ENCODE measurements at places on chromosomes 7 and 10.
A peak's percentile ranks its signal among the peaks of the same experiment; 100 is the strongest.

DNA sequence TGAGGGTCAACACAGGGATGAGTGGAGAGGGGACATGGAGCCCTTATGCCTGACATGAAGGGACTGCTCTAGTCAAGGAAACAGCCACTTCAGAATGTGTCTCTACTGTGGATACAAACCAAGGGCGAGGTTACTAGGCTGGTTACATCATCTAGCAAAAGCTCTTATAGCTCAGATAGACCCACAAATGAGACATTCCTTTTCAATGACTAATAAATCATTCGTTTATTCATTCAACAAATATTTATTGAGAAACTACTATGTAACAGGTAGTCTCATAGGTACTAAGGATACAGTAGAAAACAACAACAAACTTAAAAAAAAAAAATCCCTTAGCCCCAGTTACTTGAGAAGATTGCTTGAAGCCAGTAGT lies 219.5 kb downstream of the KIAA1217 start:
- H3K27ac ChIP-seq, result no peak overlapping the region
- no peaks in the 10 kb centered on the region for H3K36me3 ChIP-seq
- H3K4me3 ChIP-seq, result no peak overlapping the region
- DNase-seq, result no peak

- H3K4me1 ChIP-seq, result peaks cover 5% of the 10 kb centered on the region
- no peaks in the 10 kb centered on the region for H3K36me3 ChIP-seq
- DNase-seq, result no peak
- H3K4me3 ChIP-seq, result peak overlapping the region; percentile 3
- H3K27me3 ChIP-seq, result no peaks in the 10 kb centered on the region
- H3K27ac ChIP-seq, result no peak overlapping the region
Observed at GRCh38 chr10:112532189-112532588, 85.2 kb downstream of the VTI1A start.

- H3K36me3 ChIP-seq, result no peaks in the 10 kb centered on the region
- DNase-seq, result peak; percentile 57
- H3K27ac ChIP-seq, result peak within 1 kb of the TSS; percentile 89
- no peaks in the 10 kb centered on the region for H3K27me3 ChIP-seq
- peaks cover 31% of the 10 kb centered on the region for H3K4me1 ChIP-seq
Observed at GRCh38 chr7:43906331-43907010, at the start of gene URGCP. Gene URGCP, minus strand, starts transcription at chr7:43906596. Its CDS starts 21 bp downstream, at chr7:43906575.

DNA sequence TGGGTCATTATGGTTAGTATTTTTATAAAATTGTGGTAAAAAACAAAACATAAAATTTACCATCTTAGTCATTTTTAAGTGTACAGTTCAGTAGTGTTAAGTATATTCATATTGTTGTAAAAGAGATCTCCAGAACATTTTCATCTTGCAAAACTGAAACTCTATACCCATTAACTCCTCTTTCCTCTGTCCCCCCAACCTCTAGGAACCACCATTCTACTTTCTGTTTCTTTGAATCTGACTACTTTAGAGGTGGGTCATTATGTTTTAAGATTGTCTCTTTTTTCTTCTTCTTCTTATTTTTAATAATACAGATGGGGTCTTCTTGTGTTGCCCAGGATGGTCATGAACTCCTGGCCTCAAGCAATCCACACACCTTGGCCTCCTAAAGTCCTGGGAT lies 84.1 kb downstream of the DOCK4 start:
- DNase-seq, result no peak
- no peak overlapping the region for H3K4me3 ChIP-seq
- no peak overlapping the region for H3K27ac ChIP-seq
- no peaks in the 10 kb centered on the region for H3K36me3 ChIP-seq

DNA sequence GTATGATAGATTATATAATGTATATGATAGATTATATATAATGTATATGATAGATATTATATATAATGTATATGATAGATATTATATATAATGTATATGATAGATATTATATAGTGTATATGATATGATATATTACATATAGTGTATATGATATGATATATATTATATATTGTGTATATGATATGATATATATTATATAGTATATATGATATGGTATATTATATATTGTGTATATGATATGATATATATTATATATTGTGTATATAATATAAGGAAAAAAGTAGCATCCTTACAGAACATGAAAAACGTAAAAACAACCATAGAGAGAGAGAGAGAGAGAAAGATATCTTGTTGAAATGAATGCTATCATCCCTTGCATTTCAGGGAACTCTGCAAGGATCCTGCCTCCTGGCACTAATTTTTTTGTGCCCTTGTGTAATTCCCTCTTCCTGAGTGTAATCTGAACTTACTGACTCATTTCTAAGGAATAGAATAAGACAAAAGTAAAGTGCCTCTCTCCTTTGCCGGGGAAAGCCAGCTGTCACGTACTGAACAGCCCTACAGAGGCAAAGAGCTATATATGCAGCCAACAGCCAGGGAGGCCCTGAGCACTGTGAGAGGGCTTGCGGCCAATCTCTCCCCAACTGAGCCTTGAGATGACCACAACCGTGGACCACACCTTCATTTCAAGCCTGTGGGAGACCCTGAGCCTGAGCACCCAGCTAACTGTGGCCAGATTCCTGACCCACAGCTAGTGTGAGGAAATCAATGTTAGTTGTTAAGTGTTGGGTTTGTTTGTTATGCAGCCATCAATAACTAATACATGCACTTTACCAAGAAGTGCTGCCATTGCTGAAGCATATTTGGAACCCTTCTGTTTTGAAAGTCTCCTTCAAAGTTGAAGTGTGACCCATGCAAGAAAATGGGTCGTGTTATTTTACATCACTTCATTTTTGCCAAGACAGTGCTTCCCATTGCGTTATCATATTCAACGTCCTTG lies 61.1 kb upstream of the EZH2 start:
- H3K4me1 ChIP-seq, result peaks cover 5% of the 10 kb centered on the region
- no peak overlapping the region for H3K27ac ChIP-seq
- no peaks in the 10 kb centered on the region for H3K36me3 ChIP-seq
- no peak overlapping the region for H3K4me3 ChIP-seq
- H3K27me3 ChIP-seq, result no peaks in the 10 kb centered on the region

DNA sequence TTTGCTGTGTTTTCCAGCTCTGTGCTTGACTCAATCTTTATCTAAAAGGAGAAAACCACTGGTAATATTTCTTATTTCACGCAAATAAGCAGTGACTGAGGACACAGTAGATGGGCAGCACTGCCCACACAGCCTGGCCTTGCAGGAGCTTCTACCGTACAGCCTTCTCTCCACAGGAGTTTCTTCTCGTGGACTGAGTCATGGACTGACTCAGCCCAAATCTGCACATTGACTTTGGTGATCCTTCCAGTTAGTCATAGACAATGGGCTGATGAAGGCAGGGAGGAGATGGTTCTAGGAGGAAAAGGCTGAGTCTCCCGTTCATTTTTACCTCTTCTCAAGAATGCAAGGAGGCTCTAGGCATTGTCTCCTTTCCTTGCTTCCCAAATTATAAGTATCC lies 200.7 kb downstream of the RAPGEF5 start:
- no peaks in the 10 kb centered on the region for H3K27me3 ChIP-seq
- no peak for DNase-seq
- no peaks in the 10 kb centered on the region for H3K4me1 ChIP-seq
- no peak overlapping the region for H3K4me3 ChIP-seq
- peaks cover 5% of the 10 kb centered on the region for H3K36me3 ChIP-seq
- H3K27ac ChIP-seq, result no peak overlapping the region

DNA sequence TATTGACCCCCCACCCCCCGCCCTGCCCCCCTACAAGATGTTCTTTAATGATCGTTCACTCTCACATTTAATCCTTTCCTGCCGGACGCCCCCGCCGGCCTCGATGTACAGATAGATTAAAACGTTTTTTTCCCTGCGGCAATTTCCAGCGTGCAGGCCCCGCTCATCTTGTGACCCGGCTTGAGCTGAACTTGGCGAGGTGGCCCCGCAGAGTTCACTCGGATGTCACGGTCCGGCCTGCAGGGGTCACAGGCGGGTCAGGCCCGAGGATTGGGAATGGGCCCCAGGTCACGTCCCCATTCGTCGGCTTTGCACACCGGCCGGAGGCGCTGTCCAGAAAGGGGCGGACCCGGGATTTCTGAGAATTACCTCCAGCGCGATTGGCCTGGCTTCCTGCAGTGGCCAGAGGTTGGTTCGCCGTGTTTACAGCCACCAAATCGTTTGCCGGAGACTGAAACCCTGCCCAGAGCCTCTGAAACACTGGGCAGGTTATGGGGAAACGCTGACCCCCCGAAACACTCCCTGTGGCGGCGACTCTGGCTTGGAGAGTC lies 1.9 kb upstream of the CYP26A1 start:
- H3K4me3 ChIP-seq, result peak overlapping the region; percentile 16
- no peak overlapping the region for H3K27ac ChIP-seq
- H3K4me1 ChIP-seq, result peaks cover 17% of the 10 kb centered on the region
- peak; percentile 29 for DNase-seq
- H3K27me3 ChIP-seq, result peaks cover 100% of the 10 kb centered on the region
- no peaks in the 10 kb centered on the region for H3K36me3 ChIP-seq

GRCh38 chr7:63093481-63093880 lies 905.2 kb upstream of the ZNF722 start:
- no peak overlapping the region for H3K4me3 ChIP-seq
- no peaks in the 10 kb centered on the region for H3K36me3 ChIP-seq
- no peak overlapping the region for H3K27ac ChIP-seq
- no peaks in the 10 kb centered on the region for H3K4me1 ChIP-seq

GRCh38 chr10:89710753-89711152 lies 9.4 kb downstream of the KIF20B start:
- no peak for DNase-seq
- no peaks in the 10 kb centered on the region for H3K27me3 ChIP-seq
- H3K36me3 ChIP-seq, result no peaks in the 10 kb centered on the region
- H3K4me1 ChIP-seq, result no peaks in the 10 kb centered on the region

GRCh38 chr10:13417459-13418126 lies 69.5 kb upstream of the SEPHS1 start:
- no peaks in the 10 kb centered on the region for H3K27me3 ChIP-seq
- H3K4me3 ChIP-seq, result no peak overlapping the region
- H3K36me3 ChIP-seq, result no peaks in the 10 kb centered on the region
